Left lung (tissue), 14 donors: ENCODE measurements at places on chromosomes 1 and 21. TPM values are rescaled to one million over a fixed set of nuclear protein-coding genes. Genes with fewer than 3 reads are reported as not detected.
A peak's percentile ranks its signal among the peaks of the same experiment; 100 is the strongest.

PCSK9 gene
- 55.0 TPM for total RNA-seq

NBPF1 gene
- 40.1 TPM for total RNA-seq

DNA sequence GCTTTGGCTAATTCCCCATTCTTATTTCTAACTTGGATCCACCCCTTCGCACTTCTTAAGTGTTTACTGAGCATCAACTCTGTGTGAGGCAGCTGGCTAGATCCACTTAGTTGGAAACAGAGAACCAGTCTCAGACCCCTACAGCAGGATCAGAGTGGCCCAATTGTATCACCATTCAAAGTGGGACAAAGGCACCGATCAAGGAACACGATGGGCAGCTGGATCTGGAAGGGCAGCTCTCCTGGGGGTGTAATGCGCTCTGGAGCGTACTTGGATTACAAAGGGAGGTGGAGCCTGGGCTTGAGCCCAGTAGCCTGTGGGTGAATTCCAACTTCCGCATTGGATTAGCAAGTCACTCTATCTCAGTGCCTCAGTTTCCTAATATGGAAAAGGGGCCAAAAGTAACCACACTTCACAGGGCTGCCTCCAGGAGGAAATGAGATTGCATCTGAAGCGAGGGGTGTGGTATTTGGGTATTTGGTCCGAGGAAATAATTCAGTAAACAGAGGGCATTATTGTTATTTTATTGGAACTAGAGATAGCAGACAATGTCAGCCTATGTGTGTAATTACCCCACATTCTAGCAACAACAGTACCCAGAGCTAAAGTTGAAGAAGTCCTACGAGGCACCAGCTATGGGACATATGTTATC, 11.9 kb downstream of the ECE1 start:
- H3K27ac ChIP-seq = peak overlapping the region; percentile 71
- DNase-seq = no peak
- no peaks in the 10 kb centered on the region for H3K27me3 ChIP-seq

GRCh38 chr1:219387211-219387610, 213.5 kb downstream of the LYPLAL1 start:
- DNase-seq = no peak
- no peak overlapping the region for H3K4me3 ChIP-seq
- no peaks in the 10 kb centered on the region for H3K36me3 ChIP-seq
- no peak overlapping the region for H3K27ac ChIP-seq

GRCh38 chr1:176957603-176958002, 206.9 kb downstream of the ASTN1 start:
- no peaks in the 10 kb centered on the region for H3K27me3 ChIP-seq
- no peak overlapping the region for H3K4me3 ChIP-seq
- H3K4me1 ChIP-seq = no peaks in the 10 kb centered on the region
- no peak overlapping the region for H3K27ac ChIP-seq

DNA sequence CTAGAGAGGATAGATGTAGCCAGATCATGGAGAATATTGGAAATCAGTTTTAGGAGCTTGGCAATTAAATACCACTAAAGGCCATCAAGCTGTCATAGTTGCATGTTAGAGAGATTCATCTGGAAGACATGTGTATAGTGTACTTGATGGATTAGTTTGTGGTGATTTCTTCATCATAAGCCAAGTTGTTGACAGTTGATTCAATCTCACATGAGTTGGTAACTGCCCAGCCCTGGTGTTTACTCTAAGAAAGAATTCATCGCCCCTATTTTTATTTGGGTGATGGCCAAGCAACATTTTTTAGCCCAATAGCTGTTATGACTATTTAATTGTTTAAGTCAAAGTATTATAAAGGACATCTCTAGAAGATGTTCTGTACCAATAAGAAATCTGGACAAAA, 737.6 kb downstream of the PLA2G4A start:
- no peak overlapping the region for H3K4me3 ChIP-seq
- no peaks in the 10 kb centered on the region for H3K36me3 ChIP-seq
- DNase-seq = no peak
- no peak overlapping the region for H3K27ac ChIP-seq

GRCh38 chr1:230265200-230266115, 160.7 kb downstream of the PGBD5 start:
- H3K4me3 ChIP-seq = no peak overlapping the region
- H3K27me3 ChIP-seq = no peaks in the 10 kb centered on the region
- DNase-seq = no peak
- no peaks in the 10 kb centered on the region for H3K36me3 ChIP-seq
- peaks cover 4% of the 10 kb centered on the region for H3K4me1 ChIP-seq
- no peak overlapping the region for H3K27ac ChIP-seq

DNA sequence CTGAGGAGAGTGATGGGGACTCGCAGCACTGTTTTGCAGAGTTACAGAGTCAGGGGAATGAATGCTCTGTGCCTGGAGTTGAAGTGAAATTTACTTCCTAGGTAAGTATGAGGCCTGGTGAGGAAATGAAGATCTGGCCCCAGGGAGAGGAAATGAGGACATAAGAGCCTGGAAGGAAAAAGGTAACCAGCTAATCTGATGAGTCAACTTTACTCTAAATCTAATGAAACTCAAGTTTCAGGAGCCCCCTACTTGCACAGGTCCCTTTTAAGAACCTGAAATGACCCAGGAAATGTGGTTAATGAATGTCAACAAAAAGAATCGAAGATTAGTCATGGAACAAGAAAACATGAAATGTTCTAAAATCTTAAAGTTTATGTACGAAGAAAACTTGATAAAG, 599.0 kb downstream of the AGBL4 start:
- no peaks in the 10 kb centered on the region for H3K27me3 ChIP-seq
- no peak for DNase-seq
- H3K4me3 ChIP-seq = no peak overlapping the region
- no peak overlapping the region for H3K27ac ChIP-seq
- no peaks in the 10 kb centered on the region for H3K4me1 ChIP-seq

DNA sequence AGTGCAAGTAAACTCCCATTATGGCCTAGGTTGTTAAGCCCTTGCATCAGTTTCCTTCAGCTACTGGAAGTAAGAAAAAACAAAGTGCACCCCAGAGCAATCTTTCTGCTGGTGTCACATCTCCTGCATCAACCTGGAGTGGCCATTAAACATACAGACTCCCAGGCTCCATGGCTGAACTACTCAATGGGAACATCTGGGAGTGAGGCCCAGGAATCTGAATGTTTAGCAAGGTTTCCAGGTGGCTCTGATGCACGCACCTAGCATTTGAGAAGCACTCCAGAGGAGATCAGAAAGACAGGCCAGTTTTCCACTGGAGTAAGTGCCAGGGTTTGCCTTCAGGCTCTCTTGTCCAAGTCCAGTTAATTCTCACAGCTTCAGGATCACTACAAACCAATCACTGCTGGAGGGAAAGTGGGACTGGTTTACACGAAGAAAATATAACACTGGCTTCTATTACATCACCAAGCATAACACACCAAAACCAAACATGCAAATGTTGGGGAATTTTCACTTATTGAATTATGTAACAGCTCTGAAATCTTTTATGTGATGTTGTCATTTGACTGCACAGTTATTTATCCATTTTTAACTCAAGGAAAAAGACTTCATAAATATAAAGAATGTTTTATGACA, 22.3 kb upstream of the ABCA4 start:
- H3K4me3 ChIP-seq = no peak overlapping the region
- no peaks in the 10 kb centered on the region for H3K27me3 ChIP-seq
- H3K36me3 ChIP-seq = no peaks in the 10 kb centered on the region
- no peak overlapping the region for H3K27ac ChIP-seq

PCAT6 gene
- total RNA-seq = 1.1 TPM

LYSMD1 gene
- 8.7 TPM for total RNA-seq

- H3K4me1 ChIP-seq = peaks cover 15% of the 10 kb centered on the region
- DNase-seq = no peak
- no peaks in the 10 kb centered on the region for H3K27me3 ChIP-seq
- no peak overlapping the region for H3K27ac ChIP-seq
- no peaks in the 10 kb centered on the region for H3K36me3 ChIP-seq
These were observed 4.0 kb upstream of the UAP1 start for GRCh38 chr1:162557536-162557935.

SERPINC1 gene
- 0.44 TPM for total RNA-seq

DNA sequence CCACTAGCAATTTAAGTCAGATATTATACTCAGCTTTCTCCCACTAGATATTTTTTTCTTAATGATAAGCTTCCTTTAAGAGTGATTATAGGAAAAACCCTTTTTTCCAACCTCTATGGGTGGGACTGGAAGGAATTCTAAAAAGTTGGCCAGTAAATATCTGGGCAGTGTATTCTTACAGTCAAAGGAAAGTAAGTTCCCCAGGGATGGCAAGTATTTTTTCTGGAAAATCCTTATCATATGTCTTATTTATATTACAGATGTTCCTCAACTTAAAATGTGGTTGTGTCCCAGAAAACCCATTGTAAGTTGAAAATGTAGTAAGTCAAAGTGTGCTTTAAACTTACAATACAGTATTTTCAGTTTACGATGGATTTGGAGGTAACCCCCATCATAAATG, 29.2 kb downstream of the CMPK1 start:
- H3K36me3 ChIP-seq = no peaks in the 10 kb centered on the region
- H3K27me3 ChIP-seq = no peaks in the 10 kb centered on the region
- H3K4me3 ChIP-seq = no peak overlapping the region
- H3K4me1 ChIP-seq = no peaks in the 10 kb centered on the region

DNA sequence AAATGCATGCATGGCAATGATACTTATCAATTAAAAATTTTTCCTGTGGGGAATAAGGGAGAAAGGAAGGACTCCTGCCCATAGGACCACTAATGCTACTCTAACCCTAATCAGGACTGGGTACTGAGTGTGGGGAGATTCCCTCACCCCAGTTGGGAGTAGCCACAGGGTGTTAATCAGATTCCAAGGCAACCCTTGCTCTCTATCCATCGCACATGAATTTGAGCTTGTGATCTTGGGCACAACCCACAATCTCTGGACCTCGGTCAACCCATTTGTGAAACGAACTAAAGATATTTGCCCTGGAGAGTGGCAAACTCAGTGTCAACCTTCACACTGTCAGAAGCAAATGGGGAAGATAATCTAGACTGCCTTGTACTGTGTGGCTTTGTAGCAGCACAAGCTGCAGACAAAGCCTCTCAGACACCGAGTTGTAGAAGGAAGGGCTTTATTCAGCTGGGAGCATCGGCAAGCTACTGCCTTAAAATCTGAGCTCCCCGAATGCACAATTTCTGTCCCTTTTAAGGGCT, 69.5 kb downstream of the SERINC2 start:
- no peak overlapping the region for H3K4me3 ChIP-seq
- H3K27me3 ChIP-seq = no peaks in the 10 kb centered on the region
- H3K4me1 ChIP-seq = no peaks in the 10 kb centered on the region
- no peaks in the 10 kb centered on the region for H3K36me3 ChIP-seq
- no peak for DNase-seq

RPF1 gene
- total RNA-seq = 20.6 TPM

OR2W3 gene
- total RNA-seq = 2.1 TPM

DNA sequence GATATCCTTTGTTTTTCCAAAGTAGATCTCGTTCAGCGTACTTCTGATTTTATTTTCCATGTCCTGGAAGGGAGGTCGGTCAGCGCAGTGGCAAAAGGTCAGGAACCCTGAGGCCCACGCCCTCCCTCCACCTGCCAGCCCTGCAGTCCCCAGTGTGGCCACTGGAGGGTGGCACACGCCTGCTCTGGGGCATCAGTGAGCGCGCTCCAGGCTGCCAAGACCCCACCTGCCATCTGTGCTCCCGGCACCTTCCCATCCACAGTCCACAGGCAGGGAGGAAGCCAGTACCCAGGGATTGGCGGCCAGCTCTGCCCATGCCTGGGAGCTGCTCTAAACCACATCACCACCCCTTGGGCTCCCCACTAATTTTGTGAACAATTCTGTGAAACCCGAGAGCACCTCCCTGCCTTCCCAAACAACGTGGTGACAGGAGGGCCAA, 32.3 kb downstream of the SLC66A1 start:
- peak; percentile 51 for DNase-seq
- H3K36me3 ChIP-seq = no peaks in the 10 kb centered on the region
- H3K4me3 ChIP-seq = no peak overlapping the region
- H3K27me3 ChIP-seq = no peaks in the 10 kb centered on the region
- no peak overlapping the region for H3K27ac ChIP-seq

DNA sequence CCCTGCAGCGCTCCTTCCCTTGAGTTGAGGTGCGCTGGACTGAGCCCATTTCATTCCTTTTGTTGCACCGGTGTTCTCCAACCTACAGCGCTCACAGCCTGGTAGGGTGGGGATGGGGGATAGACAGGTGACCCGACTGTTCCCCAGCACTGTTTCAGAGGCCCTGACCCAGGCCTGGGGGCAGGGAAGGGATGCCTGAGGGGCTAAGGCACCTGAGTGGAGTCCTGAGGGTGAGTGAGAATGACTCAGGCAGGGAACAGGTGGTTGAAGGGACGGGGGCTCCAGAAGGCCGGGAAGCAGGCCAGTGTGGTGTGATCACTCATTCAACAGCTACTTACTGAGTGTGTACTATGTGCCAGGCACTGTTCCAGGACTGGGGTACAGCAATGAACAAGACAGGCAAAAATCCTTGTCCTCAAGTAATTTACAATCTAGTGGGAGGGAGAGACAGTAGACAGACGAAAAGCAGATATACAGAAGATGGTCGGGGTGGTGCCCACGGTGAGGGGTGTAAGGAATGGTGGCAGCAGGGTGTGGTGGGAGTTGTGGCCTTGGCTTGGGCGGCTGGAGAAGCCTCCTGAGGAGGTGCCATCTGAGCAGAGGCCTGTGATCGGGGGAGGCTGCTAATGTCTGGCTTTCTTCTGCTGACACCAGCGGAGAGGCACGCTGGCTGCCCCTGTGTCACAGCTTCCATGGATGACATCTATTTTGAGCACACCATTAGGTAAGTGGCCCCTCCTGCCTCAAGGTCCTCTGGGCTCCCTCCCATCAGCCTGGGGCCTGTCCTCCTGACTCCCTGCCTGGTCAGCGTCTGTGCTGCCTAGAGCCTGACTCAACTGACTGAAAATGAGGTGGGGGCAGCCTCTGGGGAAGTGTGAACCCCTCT, 37.4 kb downstream of the ACOT11 start:
- H3K27me3 ChIP-seq = no peaks in the 10 kb centered on the region
- DNase-seq = no peak
- H3K36me3 ChIP-seq = no peaks in the 10 kb centered on the region
- no peak overlapping the region for H3K4me3 ChIP-seq
- H3K27ac ChIP-seq = no peak overlapping the region
- H3K4me1 ChIP-seq = peaks cover 6% of the 10 kb centered on the region

DNA sequence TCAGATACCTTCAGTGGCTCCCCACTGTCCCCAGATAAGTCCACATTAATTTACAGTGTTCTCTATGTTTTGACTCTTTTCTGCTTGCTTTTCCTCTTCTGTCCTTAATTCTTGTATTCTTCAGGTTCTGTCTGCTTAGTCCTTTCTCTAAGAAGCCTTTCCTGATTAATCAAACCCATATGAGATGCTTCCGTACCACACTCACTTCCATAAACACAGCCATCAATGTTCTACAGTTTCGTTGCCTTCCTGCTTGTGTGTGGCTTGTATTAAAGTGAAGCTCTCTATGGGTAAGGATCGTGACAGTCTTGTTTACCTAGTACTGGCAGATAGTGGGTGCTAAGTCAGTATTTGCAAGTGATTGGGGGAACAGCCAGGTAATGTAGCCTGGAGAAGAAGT, 75.9 kb downstream of the PRDM2 start:
- DNase-seq = no peak
- no peaks in the 10 kb centered on the region for H3K27me3 ChIP-seq
- H3K36me3 ChIP-seq = no peaks in the 10 kb centered on the region

- no peaks in the 10 kb centered on the region for H3K27me3 ChIP-seq
- no peaks in the 10 kb centered on the region for H3K4me1 ChIP-seq
- H3K36me3 ChIP-seq = no peaks in the 10 kb centered on the region
- H3K27ac ChIP-seq = no peak overlapping the region
- no peak overlapping the region for H3K4me3 ChIP-seq
- no peak for DNase-seq
These were observed 12.7 kb downstream of the CDCA8 start for GRCh38 chr1:37704966-37705365.
